NCI-H526 (cell line): ENCODE measurements at places on chromosomes 6 and 20.

GRCh38 chr6:9761220-9761619 lies 653.7 kb downstream of the TFAP2A start:
- DNase-seq = no peak

DNA sequence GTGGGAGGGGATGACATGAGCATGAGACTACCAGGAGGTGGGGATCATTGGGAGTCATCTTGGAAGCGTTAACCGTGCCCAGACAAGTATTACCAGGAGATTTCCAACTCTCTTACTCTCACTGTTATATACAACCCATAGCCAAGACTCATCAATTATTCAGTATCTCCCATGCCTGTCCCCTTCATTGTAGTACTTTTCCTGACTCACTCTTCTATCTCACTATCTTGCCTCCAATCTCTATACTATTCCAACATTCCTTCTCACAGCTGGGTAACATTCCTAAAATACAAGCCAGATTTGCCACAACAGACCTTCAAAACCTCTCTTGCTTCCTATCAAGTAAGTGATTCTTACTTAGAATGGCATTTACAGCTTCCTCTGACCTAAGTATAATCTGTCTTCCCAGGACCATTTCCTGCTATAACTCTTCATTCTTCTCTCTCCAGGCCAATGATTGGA lies 226.3 kb upstream of the SMLR1 start:
- DNase-seq = no peak

GRCh38 chr6:26241033-26241895 lies 123.7 kb upstream of the BTN3A2 start:
- DNase-seq = no peak

GRCh38 chr6:144286503-144287393 lies 1.6 kb downstream of the UTRN start:
- no peak for DNase-seq

- no peak for DNase-seq
Measured at GRCh38 chr6:103140308-103141027, 1719.3 kb downstream of the HACE1 start.

- DNase-seq = no peak
Measured at GRCh38 chr20:33910056-33910455, 83.7 kb upstream of the RALY start.

- DNase-seq = no peak
Measured at GRCh38 chr6:136772685-136773472, 19.4 kb downstream of the MAP3K5 start.

GRCh38 chr6:142756215-142756630 lies 188.8 kb downstream of the HIVEP2 start:
- no peak for DNase-seq

DNA sequence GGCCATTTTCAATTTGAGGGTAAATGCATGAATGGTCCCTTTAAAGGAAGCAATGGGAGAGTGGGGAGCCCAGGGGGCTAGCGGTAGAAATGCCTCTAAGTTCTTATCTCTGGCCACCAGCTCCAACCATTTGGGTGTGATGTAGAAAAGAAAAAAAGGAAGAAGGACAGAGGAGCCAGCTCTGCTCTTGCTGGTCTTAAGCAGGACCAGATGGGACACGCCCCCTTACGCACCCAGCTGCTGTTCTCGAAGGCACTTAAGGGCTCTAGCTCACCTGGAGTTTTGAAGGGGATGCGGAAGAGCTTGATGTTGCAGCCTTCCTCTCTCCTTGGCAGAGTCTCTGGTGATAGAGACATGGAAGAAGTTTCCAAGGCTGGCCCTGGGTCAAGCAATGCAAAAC lies 59.5 kb upstream of the RNF144B start:
- peak; percentile 51 for DNase-seq

- DNase-seq = no peak
Measured at GRCh38 chr6:71395731-71396409, 107.3 kb downstream of the OGFRL1 start.

DNA sequence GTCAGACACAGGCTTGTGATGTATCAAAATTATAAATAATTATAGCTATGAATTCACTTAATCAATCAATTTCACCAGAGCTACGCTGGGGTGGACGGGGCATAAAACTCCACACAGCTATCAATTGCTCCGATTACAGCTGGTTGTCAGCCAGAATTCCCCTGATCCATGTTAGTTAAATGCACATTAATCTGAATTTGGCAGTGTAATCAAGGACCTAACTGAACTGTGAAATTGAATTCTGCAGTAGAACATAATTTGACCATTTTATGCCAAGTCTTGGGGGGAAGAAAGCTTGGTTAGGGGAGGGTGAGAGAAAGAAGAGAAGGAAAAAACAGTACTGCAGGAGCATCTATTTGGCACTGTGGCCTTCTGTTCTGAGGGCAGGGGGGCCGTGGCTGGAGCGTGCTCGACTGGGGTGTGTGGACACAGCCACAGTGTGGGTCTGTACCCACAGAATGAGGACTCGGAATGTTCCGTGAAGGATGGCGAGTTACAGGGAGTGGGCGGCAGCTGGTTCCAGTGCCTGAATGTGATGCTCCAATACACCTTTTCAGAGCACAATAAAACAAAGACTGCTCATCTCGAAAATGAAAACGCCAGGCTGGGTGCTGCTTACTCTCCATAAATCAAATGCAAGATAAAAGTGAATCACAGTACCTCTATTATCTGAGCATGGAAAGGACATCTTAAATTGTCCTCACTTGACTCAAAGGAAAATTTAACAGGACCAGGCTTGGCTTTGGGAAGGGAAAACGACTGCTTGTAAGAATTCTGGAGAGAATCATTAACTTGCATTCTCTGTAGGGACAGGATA lies 59.2 kb downstream of the LAMP5 start:
- no peak for DNase-seq

DNA sequence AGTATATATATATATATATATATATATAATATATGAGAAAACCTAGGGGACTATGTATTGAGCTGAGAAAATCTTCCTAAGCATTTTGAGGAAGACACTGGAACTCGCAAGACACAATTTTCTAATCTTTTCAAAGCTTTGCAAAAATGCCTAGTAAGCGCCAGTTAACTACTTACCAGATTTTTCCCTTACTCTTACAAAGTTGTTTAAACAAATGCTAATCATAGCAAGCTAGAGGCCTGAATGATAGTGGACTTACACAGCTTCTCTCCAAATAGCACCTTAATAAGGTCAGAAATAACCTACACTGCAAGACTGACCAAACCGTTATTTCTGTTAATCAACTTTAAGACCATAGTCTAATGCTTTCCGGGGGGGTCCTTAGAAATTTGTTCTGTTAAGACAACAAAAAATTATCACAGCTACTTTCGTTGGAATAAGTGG lies 56.1 kb upstream of the HFE start:
- no peak for DNase-seq

- no peak for DNase-seq
Measured at GRCh38 chr20:24693466-24694156, 224.2 kb downstream of the SYNDIG1 start.

DNA sequence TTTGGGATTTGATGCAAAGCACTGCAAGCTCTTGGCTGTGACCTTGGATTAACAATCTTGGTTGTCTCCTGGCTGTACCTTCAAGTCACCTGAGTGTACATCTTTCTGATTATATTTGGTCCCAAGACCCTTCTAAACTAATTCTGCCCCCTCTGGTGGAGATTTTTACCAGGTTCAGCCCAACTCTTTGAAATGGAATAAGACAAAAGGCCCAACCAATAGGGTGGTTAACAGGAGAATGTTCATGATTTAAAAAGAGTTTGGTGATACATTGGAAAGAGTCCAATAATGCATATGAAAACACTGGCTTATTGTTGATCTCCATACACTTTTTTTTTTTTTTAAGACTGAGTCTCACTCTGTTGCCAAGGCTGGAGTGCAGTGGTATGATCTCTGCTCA lies 77.5 kb upstream of the CD83 start:
- no peak for DNase-seq

GRCh38 chr6:132107896-132108295 lies 156.7 kb upstream of the CCN2 start:
- no peak for DNase-seq

DNA sequence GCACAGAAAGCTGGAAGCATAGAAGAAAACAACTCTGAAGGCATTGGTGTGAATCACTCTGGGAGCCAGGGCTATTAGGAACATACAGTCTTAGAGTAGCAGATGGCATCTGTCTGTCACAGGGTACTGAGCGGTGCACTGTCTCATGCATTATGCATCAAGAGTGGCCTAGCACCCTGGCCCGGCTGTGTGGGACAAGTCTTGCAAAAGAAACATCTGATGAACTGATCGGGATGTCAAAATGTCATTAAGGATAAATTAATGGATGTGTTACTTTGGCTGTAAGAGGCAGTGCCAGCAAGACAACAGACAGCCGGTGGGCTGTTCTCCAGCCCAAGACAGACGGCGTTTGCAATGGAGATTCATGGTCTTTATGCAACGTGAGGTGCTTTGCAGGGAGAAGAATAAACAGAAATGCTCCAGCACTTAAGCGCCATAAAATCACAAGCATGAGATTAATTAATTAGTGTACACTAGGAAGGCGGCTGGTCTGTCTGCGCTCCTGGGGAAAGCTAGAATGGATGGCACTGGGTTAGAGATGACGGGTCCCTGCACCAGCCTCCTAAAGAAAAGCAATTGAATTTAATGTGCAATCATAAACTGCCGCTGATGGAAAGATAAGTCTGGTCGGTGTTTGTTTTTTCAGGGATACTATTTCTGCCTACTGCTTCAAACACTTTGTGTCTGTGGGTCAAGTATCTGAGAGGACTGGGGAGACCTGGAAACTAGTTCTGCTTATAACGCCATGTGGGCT lies 600.6 kb upstream of the CHD6 start:
- DNase-seq = peak; percentile 82

GRCh38 chr20:45974896-45975565 lies 3.0 kb upstream of the ZNF335 start:
- DNase-seq = no peak

- no peak for DNase-seq
Measured at GRCh38 chr6:21171801-21172200, 421.8 kb upstream of the SOX4 start.

GRCh38 chr6:34241351-34242215 lies 4.9 kb downstream of the HMGA1 start:
- DNase-seq = no peak

DNA sequence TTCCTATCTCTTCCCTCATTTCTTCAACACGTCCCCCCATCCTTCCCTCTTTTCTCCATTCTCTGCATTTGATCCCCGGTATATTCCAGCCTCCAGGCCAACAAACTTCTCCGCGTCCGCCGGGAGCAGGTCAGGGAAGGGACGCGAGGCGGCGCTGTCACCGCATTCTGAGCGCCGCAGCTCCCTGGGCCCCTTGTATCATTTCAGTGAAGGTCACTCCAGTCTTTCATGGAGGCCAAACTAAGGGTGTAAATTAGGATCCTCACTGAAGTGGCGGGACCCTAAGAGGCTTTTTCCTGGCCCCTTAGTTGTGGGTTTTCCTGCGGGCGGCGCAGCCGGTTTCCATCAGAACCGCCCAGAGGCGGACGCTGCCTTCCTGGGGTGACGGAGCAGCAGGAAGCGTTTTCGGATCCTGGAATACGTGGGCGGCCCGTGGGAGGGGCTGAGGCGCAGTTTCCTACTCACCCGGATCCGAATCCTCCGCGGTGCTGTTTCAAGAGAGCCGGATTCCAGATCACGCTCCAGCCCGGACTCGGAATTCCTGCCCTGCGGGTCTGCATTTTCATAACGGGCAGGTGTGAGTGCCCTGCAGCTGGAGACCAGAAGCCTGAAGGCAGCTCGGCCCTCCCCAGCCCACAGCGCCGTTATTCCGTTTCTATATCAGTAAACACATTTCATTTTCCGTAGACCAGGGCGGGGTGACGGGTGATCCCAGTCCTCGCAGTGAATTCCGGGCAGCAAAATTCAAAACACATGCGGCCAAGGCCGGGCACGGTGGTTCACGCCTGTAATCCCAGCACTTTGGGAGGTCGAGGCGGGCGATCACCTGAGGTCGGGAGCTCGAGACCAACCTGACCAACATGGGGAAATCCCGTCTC lies 3.6 kb upstream of the MICA start:
- DNase-seq = peak; percentile 75

- DNase-seq = no peak
Measured at GRCh38 chr6:109164331-109164730, 69.0 kb downstream of the CEP57L1 start.

GRCh38 chr6:163748036-163748435 lies 333.5 kb downstream of the QKI start:
- no peak for DNase-seq

- no peak for DNase-seq
Measured at GRCh38 chr6:13432526-13433184, 54.7 kb downstream of the GFOD1 start.

DNA sequence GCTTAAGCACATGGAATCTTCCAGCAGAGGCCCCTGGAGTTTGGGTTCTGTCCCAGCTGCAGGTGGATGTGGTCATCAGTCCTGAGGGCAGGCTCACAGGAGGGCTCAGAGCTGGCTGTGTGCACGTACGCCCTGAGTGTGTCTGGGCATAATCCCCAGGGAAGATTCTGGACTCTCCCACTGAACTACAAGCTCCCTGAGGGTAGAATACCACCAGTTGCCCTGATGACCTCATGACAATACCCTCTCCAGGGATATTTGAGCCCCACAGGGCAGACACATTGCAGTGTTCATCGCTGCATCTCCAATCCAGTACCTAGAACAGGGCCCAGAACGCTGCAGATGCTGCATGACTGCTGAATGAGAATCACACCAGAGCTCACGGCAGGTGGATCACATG lies 92.5 kb downstream of the BMP7 start:
- no peak for DNase-seq

GRCh38 chr20:58340853-58341252 lies 31.3 kb downstream of the RAB22A start:
- DNase-seq = no peak

- DNase-seq = no peak
Measured at GRCh38 chr20:8932192-8933165, 136.4 kb upstream of the PLCB4 start.

GRCh38 chr6:154367839-154368695 lies 11.5 kb upstream of the IPCEF1 start:
- no peak for DNase-seq

DNA sequence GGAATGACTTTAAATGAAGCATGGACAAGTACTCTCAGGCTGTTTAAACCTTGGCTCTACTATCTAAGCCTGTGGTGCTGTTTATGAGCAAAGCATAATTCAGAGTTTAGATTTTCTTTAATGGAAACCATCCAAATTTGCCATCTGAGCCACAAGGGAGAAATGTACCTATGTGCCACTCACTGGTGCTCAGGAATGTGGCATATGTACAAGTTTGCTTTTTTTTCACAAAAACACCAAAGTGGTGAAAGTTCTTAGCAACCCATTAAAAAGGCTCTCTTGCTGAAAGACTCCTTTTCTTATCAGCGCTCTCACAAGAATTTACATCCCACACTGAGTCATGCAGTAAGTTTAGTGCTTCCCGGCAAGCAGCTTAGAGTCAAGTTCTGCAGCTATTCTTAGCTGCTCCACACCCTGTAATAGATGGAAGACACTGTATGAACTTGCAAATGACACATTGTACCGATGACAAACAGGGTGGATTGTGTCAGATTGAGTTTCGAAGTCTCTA lies 57.3 kb upstream of the MLIP start:
- no peak for DNase-seq

DNA sequence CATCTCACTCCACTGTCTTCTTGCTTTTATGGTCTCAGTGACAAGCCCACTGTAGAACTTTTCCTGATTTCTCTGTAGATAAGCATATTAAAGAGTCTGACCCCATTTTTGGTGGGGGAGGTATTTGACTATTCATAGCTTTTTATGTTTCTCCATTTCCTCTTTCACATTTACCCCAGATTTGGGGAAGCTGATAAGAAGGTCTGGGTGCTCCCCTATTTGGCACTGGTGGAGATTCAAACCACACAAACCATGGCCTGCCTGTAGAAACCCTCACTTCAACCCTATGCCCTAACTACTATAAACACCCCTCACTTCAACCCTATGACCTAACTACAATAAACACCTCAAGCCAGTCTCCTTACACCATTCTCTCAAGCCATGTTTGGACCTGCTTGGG lies 196.2 kb upstream of the SYNDIG1 start:
- no peak for DNase-seq
